Stimulated activated CD4-positive, alpha-beta T cell treated with anti-CD3 and anti-CD28 coated beads, Interleukin-15, amount 100 ng/mL, for 24 hours (primary cell): ENCODE measurements at places on chromosomes 2 and 18.
A peak's percentile ranks its signal among the peaks of the same experiment; 100 is the strongest.

DNA sequence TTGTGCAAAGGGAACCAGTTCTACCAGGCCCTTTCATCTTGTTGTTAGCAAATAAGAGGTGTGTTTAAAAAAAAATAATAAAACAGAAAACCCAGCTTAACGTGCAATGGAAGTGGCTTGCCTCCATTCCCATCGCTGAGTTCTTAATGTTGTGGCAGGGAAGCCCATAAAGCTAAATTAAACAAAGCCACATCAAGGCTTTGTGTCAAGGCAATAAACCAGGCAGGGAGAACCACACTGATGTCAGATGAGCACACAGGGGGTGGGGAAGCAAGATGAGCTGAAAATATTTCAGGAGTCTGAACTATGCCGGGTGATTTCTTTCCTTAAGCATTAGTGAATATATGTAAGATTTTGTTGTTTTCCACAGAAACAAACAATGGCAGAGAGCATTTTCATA lies 73.5 kb downstream of the PHLPP1 start:
- DNase-seq, result no peak

GRCh38 chr2:45293182-45293581 lies 283.9 kb upstream of the SIX2 start:
- DNase-seq, result no peak

- no peak for DNase-seq
These were observed 13.6 kb upstream of the RTN4 start for GRCh38 chr2:55063713-55064323.

GRCh38 chr18:68676913-68677312 lies 38.0 kb downstream of the TMX3 start:
- no peak for DNase-seq

GRCh38 chr2:156430236-156430979 lies 5.8 kb upstream of the GPD2 start:
- DNase-seq, result no peak

DNA sequence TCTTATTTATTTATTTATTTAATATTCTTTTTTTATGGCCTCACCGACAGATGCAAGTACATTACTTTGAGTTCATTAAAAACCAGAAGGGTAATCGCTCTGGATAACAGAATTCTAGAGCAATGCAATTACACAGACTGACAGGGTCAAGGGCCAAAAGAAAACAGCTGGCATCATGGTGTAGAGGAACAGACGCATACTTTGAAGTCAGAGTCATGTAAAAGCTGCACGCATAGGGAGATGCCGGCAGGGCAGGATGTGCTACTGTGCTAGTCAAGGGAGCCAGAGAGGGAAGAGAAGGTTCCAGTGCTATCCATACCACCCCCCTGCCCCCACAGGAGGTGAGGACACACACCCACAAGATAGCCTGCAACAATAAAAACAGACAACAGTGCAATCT lies 115.2 kb upstream of the TFCP2L1 start:
- DNase-seq, result no peak

DNA sequence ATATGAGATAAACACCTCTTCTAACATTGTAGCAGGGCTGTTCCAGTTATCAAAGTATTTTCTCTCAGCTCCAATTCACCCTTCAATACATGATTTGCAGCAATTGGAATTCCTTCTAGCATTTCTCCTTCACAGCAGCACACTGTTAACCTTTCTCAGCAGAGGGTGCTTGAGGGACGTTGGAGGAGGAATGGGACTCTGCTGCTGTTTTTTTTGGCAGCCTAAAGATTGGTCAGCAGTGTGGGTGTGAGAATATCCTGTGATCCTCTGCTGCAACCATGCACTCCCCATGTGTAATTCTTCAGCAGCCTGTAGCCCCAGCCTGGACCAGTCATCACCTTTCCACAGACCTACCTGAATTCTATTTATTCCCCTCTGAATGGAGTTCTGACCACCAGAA lies 1708.9 kb upstream of the CELF4 start:
- DNase-seq, result no peak

GRCh38 chr2:46634905-46635304 lies 155.5 kb downstream of the TMEM247 start:
- no peak for DNase-seq

GRCh38 chr2:43737097-43737854 lies 36.6 kb upstream of the DYNC2LI1 start:
- no peak for DNase-seq

GRCh38 chr2:205424326-205424725 lies 258.0 kb upstream of the NRP2 start:
- DNase-seq, result no peak

GRCh38 chr2:189157456-189157855 lies 22.1 kb downstream of the COL5A2 start:
- DNase-seq, result no peak

DNA sequence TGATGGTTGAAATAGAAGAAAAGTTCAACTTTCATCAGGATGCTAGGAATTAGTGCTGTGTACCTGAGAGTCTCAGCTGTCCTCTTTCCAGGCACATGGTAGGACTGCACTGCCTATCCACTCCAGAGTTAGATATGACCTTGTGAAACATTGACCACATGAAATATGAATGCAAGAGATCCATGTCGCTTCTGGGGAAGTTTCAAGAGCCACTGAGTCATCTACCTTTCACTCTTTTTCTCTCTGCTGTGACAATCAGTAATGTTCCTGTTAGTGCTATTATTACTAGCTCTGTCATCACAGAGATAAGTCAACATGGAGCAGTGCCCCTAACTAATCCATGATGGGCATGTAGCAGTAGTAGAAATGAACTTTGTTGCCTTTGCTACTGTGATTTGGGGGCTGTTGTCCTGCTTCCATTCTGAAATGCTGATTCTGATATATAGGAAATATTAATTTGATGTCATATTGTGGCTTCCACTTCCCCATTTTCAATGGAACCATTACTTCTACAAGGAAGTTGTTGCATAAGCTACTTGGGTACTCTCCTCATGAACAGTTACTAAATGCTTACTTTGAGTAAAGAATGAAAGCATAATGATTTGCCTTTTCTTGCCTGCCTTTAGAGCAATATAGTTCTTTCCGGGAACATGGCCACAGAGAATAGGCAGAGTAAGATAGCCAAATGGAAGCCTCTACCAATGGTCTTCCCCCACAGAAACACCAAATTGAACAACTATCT lies 192.8 kb upstream of the ZNF521 start:
- no peak for DNase-seq

- no peak for DNase-seq
These were observed 32.7 kb downstream of the TNP1 start for GRCh38 chr2:216827073-216827720.

- no peak for DNase-seq
These were observed 88.6 kb downstream of the B3GNT2 start for GRCh38 chr2:62284471-62284870.

DNA sequence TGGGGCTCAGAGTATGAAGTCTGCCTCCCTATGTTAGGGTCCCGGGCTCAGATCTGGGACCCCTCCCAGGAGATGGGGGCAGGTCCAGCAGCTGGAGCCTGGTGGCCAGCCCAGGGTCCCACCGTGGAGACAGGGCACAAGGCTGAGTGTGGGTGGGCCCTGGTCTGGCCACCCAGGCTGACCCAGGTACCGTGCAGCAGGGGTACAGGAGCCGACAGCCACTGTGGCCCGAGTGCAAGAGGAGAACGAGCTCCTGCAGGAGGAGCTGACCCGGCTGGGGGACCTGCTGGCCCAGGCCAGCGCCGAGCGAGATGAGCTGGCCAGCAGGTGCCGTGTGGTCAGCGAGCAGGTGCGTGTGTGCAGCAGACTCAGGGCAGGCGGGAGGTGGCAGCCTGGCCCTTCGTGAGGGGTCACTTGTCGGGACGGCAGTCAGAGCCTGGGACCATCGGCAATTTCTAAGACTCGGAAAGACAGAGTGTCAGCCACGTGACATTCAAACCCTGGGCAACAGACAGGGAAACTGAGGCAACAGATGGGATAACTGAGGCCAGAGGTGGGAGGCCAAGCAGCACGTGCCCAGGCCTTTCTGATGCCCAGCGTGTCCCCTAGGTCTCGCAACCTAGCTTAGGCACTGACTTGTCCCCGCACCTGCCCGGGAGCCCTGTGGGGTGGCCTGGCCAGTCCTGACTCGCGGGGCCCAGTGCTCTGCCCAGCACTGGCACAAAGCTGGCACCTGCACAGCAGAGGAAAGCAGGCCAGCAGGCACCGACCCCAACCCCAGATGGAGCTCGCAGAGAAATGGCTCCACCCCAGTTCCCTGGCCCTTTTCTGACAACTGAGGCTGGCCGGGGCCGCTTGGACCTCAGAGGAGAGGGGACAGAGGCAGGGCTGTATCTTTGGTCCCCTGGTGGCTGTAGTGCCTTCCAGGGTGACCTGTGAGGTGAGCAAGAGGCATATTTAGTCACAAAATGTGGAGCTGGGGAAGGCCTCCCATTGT lies 13.9 kb downstream of the CROCC2 start:
- DNase-seq, result peak; percentile 0

DNA sequence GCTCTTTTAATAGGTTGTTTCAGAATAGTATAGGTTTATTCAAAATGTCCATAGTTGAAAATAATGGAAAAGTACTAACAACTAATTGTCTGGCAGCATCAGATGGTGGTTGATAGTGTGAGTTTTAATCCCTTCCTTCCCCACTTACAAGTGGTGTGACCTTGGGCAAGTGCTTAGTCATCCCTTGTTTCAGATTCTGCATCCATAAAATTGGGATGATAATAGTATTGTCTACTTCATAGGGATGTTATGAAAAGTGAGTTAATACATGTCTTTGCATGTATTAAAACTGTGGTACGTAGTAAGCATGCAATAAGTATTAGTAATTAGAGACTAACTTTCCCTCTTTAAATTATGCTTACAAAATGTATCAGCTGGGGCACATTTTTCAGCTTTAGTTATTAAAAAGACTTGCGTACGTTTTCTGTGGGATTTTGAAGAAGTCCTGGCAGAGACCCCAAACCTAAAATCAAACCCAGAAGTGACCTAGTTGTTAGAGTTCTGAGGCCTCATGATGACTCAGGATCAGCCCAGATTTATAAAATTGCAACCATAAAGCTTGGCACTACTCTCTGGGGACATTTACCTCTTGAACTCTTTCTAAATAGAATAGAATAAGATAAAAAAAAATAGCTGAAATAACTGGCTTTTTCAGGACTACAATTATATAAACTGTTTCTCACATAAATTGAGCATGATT lies 8.6 kb downstream of the ITGA4 start:
- DNase-seq, result no peak

GRCh38 chr2:164178835-164179465 lies 442.3 kb downstream of the GRB14 start:
- no peak for DNase-seq

GRCh38 chr2:11665510-11666362 lies 4.3 kb downstream of the NTSR2 start:
- no peak for DNase-seq

- DNase-seq, result no peak
These were observed 96.4 kb upstream of the NOL4 start for GRCh38 chr18:34321066-34321465.

- no peak for DNase-seq
These were observed 19.3 kb upstream of the FZD7 start for GRCh38 chr2:202014318-202014717.

- DNase-seq, result no peak
These were observed 23.6 kb downstream of the FAM171B start for GRCh38 chr2:186717320-186718007.

DNA sequence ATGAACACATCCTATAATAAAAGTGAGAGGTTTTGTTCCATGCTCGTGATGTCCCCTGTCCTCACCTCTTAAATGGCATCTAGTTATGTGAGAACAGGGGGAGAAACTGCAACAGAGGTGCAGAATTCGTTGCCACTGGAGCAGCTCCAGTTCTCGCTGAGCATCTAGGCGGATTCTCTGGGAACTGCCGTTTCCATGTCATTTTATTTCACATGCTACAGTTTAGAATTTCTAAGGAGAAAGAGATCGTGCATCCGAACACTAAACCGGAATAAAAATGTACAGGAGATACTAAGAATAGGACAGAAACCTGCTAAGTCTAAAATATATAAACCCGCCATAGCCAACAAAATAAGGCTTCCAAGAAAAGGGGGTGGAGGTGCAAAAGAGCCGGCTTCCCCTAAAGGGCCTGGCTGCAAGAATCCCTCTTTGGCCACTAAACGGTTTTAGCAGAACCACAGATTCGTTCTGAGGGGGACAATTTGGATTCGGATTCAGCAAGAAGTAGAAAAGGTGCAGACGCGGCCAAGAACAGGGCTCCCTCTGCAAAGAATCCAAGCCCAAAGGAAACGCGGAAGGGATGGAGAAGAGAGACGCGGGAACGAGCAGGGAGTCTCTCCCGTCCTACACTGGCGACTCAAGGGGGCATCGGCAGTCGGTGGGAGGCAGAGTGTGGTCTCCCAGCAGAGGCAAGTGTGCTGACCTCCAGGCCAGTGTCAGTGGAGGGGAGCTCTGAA lies 1.3 kb downstream of the TMEM163 start:
- no peak for DNase-seq

DNA sequence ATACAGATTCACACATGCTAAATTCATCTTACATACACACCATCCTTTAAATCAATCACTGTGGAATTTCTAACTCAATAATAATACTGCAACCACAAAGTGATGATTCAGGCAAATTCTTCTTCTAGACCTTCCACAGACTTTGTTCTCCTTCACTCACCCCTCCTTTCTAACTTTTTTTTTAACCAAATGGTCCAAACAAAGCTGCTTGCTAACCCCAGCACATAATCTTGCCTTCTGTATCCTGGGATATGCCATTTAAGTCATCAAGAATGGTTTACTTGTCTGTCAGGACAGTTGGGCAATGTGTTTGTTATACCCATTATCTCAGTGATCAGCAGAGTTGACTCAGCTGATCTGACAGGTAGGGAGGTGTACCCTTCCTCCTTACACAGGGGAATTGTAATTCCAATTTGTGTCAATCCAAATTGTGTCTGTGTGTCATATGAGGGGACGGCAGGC lies 10.0 kb downstream of the SLC40A1 start:
- no peak for DNase-seq

GRCh38 chr2:39632876-39633275 lies 32.8 kb upstream of the TMEM178A start:
- DNase-seq, result no peak

DNA sequence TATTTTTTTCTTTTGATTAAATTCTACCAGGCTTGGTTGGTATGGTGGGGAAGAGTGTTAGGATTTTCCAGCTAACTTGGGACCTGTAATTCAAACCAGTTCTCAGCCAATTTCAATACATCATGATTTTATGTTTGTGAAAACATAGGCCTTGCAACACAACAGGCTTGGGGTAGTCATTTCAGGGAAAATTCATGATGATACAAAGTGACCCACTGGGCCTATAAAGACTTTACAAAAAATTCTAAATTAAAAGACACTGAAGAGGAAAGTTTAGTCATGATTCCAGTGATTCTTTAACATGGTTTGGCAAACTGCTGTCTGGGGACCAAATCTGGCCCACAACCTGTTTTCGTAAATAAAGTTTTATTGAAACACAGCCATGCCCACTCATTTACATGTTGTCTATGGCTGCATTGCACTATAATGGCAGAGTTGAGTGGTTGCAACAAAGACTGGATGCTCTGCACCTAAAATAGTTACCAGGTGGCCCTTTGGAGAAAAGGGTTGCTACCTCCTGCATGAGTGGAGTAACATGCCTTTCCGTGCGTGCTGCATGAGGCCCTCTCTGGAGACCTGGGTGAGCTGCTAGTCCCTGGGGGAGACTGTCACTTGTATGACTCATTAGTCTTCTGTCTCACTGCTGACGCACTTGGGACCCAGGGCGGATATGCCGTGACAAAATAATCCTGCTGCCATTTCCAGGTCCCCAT lies 73.6 kb downstream of the NPAS2 start:
- no peak for DNase-seq

GRCh38 chr2:54635554-54636152 lies 87.8 kb upstream of the EML6 start:
- DNase-seq, result no peak
